ENCODE measurements at places on chromosomes 5 and 9.

- DNase-seq = no peak
These were observed 15.2 kb downstream of the GBGT1 start for GRCh38 chr9:133148199-133149129.

GRCh38 chr5:142202282-142202681, 93.7 kb downstream of the NDFIP1 start:
- DNase-seq = no peak

DNA sequence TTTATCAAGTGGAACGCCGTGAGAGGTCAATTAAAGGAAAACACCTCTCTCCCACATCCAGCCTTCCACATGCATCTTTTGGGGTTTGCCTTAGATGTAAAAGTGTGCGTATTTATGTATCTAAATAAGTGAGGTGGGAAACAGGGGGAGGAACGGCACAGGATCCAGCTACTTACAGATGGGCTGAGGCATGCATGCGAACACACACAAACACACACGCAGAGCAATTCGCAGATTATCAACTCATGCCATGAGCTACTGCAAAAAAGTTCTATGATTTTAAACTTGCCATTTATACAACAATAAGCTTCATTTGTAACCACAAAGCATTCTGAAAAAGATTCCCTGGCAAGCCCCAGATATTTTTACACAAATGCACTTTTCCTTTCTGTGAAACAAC, 242.1 kb downstream of the BNC2 start:
- no peak for DNase-seq

DNA sequence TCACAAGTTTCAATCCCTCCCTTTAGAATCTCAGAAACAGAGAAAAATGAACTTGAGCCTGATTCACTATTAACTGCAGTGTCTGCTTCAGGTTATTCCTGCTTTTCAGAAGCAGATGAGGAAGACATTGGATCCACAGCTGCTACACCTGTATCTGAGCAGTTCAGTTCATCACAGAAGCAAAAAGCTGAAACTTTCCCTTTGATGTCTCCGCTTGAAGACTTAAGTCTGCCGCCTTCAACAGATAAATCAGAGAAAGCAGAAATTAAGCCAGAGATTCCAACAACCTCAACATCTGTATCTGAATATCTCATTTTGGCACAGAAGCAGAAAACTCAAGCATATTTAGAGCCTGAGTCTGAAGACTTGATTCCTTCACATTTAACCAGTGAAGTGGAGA, 42.1 kb downstream of the CMYA5 start:
- no peak for DNase-seq

DNA sequence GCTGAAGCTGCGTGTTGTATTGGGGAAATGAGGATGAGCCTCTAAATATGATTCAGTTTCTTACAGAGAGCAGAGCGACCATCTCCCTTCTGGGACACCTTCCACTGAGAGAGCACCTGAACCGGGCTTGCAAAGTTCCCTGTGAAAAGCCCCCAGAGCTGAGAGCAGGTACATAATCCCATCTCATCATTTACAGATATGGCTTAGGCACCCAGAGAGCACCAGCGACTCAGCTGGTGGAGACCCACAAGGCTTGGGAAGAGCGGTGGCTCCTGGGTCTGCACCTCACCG, 324.3 kb upstream of the IRX4 start:
- no peak for DNase-seq

Measured in substantia nigra (tissue), 51 donors.